ENCODE measurements at places on chromosomes 13 and 19.

DNA sequence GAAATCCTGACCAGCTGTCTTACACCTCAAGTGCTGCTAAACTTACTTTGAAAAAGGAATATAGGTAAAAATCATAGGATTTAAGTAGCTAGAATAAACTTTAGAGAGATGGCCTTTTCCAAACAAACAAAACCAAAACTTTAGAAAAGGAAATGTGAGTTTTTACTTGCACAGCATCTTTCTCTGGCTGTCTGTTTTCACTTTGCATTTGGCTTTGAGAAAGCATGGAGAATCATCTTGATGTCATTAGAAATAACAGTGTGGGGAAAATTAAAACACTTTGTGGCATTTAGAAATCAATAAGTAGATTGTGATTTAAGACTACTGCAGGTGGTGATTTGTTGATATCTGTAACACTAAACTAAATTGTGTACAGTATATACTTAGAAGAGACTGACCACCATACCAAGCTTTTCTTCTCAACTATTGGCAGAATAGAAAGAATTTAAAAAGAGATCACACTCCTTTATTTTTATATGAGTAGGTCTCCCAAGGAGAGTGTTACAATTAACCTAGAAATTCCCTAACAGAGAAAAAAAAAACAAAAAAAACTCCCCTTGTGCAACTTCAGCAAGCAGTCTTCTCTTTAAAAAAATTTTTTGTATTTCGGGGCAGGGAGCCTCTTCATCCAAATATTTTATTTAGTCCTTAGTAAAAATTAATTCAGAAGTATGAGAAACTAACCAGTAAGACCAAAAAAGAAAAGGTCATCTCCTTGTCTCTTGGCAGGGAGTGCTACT, 6.1 kb downstream of the WDFY2 start:
- no peak for DNase-seq

- DNase-seq, result no peak
Measured at GRCh38 chr19:39128516-39129079, 3.0 kb downstream of the PAK4 start.

- DNase-seq, result peak; percentile 64
Measured at GRCh38 chr13:32905063-32905863, 111.0 kb upstream of the KL start.

- no peak for DNase-seq
Measured at GRCh38 chr19:10899151-10899653, 27.8 kb downstream of the CARM1 start.

DNA sequence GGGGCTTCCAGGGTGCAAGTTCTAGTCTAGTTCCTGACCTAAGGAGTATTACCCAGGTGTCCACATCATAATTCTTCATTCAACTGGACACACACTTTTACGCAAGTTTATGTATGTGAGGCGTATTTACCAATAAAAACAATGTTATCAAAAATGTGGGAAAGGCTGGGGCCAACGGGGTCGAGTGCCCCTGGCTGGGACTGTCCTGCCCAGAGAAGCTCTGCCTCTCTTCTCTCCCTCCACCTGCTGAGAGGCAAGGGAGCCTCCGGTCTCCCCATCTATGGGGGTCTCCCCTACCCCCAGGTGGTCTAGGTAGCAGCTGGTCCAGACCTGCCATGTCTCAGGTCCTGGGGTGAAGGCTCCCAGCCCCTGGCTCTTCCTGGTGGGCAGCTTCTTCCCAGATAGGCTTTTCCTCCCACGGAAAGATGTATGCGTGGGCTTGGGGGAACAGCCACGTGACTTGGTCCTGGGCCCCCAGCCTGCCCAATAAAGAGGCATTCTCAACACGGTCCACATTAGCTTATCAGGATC, 132.4 kb downstream of the USP12 start:
- no peak for DNase-seq

DNA sequence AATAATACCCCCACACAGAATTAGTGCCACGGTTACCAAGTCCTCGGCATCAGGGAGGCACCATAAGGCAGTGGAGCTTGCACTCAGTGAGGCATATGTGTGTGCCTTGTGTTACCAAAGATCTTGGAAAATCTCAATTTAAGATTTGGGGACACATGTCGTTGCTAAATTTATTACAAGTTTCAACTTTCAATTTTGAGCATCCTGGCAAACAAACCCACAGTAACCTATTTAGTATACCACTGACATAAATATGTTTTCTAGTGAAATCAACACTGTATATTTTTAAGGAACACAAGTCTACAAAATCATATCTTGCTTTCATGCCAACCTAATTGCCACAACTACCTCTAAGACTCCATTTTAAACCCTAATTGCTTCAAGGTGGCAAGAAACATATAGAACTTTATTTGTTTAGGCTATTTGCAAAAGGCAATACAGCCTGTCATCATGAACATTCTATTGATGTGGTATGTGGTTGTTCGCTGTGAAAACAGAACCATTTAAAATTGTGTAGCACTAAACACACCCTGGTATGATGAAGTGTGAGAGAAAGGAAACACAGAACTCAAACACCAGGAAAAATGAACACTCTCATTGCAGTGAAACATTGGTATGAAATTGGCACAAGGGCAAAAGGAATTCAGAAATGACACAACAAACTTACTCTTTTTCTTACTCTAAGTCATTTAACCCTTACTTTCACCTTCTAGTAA, 531.1 kb downstream of the IRS2 start:
- DNase-seq, result peak; percentile 47

- DNase-seq, result no peak
Measured at GRCh38 chr19:963486-963951, 20.6 kb upstream of the WDR18 start.

DNA sequence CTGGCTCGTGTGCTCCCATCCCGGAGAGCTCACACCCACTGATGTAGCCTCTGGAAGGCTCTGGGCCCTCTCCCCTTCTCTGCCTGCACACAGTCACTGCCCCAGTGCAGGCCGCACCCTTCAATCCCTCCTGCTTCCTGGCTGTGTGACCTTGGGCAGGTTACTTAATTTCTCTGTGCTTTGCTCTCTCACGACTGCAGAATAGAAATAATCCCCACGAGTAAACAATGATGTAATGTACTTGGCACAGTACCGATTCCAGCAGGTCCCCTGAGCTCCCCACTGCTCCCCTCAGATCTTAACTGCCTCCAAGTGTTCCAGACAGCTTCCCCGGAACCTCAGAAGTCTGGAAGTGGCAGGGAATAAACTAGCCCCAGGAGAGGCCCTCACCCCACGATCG, 16.1 kb downstream of the LIG1 start:
- DNase-seq, result no peak

GRCh38 chr13:79060216-79060615, 345.8 kb downstream of the RBM26 start:
- DNase-seq, result no peak

DNA sequence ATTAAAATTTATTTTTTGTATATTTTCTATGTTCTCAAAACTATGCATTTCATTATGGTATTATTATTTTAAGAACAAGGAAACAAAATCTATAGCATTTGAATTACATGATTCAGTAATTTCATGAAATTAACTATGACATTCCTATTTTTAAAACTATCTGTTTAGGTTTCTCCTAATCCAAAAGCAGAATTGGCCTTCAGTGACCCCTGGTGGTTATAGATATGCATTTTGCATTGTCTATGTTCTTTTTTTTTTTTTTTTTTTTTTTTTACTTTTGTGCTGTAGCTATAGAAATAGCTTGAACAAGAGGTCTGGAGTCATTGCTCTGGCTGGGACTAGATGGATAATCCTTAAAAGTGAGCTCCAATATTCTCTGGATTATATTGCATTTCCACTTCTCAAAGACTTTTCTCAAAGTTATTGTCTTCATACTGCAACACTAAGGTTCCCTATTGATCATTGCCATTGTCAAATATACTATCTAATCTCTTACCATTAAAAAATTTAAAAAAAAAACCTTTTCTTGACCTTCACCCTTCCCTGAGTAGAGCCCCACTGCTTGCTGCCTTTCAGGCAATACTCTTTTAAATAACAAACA, 15.9 kb upstream of the DNAJC3 start:
- peak; percentile 53 for DNase-seq

- DNase-seq, result no peak
Measured at GRCh38 chr19:17423429-17424208, 3.8 kb downstream of the MVB12A start.

- DNase-seq, result peak; percentile 98
Measured at GRCh38 chr13:87123987-87124784, 547.0 kb upstream of the SLITRK5 start.

GRCh38 chr19:52789440-52789839, 2.8 kb upstream of the ZNF600 start:
- no peak for DNase-seq

- no peak for DNase-seq
Measured at GRCh38 chr19:11264452-11265176, 2.3 kb upstream of the DOCK6 start.

DNA sequence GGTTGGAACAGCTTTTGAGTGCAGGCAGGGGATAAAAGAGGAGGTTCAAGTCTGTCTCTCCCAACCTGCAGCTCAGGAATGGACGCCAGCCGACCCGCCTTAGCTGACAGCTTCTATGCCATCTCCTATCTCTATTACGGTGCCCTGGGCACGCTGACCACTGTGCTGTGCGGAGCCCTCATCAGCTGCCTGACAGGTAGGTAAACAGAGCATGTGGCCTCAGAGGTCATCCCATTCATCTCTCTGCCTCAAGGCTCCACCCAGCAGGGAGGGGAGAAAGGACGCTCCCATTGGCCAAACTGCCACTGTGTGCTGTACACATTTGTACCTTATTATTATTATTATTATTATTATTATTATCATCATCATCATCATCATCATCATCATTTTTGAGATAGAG, 16.5 kb downstream of the SLC5A5 start:
- DNase-seq, result no peak

DNA sequence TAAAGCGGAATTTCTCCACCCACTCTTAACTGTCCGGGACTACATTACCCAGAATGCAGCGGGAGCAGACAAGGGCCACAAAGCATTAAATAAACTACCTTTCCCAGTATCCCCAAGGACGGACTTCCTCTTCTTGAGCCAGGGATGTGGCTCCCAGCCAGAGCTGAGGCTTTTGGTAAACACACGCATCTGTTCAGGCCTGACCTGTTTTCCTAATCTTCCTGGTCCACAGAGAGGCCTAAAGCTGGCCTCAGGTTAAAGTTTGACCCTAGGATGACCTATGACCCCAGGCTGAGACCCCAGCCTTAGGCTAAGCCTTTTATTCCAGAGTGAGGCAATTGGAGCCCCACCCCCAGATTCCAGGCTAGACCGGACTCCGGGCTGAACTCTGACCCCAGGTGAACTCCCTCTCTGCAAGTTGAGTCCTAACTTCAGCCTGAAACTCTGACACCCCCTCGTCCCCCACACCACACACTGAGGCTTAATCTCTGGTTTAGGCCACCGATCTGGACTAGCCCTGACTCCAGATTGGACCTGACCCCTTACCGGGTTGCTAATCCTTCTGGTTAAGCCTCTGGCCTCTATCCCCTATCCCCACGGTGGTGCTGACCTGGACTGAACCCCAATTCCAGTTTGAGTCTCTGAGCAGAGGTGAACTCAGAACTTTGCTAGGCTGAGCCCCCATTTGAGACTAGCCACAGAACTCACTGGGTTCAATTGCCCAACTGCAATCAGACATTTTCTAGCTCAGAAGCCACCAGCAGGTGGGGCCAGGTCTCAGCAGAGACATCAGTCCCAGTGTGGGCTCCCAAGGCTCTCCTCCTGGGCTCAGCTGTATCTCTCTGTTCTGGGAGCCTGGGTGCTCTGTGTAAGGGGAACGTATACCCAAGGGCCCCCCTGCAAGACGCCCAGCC, 750 bp upstream of the GPR108 start:
- DNase-seq, result peak; percentile 100

GRCh38 chr13:32720026-32720425, 133.8 kb downstream of the PDS5B start:
- DNase-seq, result no peak

GRCh38 chr13:49113526-49114286, 106.4 kb upstream of the MLNR start:
- peak; percentile 67 for DNase-seq

GRCh38 chr13:34410678-34411077, 531.4 kb upstream of the NBEA start:
- peak; percentile 85 for DNase-seq

DNA sequence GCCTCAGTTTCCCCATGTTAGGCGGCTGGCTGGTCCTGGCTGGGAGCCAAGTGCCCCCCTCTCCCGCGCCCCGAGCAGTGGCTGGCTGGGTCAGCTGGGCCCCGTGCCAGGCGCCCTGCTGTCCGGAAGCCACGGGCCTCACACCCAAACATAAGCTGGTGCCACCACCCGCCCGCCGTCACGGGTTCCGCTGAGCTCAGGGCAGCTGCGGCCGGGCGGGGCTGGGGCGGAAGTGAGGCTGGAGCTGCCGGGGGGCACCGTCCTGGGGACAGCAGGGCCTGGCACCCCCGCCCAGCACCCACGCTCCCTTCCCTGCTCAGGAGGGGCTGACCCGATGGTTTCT, 19.3 kb downstream of the HCN2 start:
- DNase-seq, result no peak

DNA sequence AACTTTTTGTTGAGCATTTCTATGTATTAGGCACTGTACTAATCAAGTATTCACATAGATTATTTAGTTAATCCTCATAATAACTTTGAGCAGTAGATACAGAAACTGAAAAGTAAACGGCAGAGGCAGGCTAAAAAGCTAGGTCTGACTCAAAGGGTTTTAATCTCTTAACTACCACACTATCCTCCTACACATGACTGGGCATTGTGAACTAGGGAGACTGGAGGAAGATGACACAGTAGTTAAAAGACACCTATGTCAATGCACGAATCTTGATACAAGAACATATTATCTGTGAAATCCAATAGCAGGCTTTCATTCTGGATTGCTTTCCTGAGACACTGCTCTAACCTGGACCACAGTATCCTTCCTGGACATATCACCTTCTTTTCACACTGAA, 36.3 kb downstream of the MICU2 start:
- DNase-seq, result no peak

DNA sequence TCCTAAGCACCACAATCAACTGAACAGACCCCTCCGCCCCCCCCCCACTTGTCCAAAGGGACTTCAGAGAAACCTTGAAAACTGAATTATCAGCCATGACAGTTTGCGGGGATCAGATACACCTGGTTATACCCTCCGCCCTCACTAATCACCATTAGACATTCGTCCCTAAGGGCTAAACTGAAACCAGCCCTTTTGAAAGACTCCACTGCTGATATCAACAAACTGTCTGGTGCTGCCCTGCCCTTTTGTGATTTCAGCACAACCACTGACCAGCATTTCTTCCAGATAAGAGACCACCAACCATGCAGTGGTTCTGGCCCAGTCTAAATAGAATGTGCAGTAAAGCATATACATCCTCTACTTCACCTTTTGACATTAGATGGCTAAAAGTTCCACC, 1422.9 kb downstream of the EFNB2 start:
- no peak for DNase-seq

All from fibroblast of skin of abdomen (primary cell).